ENCODE measurements at places on chromosomes 6 and 20.

- no peak for DNase-seq
Measured at GRCh38 chr20:18496042-18496441, 983 bp downstream of the RBBP9 start.

DNA sequence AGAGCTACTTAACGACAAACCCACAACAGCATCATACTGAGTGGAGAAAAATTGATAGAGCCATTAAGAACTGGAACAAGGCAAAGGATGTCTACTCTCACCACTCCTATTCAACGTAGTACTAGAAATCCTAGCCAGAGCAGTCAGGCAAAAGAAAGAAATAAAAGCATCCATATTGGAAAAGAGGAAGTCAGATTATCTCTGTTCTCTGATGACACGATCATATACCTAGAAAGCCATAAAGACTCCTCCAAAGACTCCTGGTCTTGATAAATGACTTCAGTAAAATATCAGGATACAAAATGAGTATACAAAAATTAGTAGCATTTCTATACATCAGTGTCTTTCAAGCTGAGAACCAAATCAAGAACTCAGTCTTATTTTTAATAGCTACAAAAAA, 17.0 kb upstream of the FHL5 start:
- DNase-seq = no peak

- DNase-seq = no peak
Measured at GRCh38 chr20:49915118-49915379, 280 bp downstream of the SPATA2 start.

DNA sequence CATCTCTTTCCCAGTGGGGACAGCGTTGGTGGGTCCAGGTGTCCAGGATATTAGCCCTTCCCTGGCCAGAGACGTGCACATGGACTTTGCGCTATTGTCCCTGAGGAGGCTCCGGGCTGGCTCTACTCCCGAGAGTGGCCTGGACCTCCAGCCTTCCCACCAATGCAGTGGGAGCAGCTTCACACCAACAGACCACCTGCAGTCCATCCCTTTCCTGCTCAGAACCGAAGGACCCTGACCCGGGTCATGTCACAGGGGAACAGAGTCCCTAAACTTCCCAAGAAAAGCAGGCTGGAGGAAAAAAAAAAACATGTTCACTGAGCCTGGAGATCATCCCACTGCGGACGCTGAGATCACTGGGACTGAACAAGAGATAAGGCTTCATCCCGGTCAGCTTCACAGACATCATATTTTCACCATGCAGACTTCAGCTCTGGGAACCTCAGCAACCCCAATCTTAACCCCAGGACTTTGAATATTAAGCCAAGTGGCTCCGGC, 18.3 kb downstream of the ZMYND8 start:
- DNase-seq = no peak

DNA sequence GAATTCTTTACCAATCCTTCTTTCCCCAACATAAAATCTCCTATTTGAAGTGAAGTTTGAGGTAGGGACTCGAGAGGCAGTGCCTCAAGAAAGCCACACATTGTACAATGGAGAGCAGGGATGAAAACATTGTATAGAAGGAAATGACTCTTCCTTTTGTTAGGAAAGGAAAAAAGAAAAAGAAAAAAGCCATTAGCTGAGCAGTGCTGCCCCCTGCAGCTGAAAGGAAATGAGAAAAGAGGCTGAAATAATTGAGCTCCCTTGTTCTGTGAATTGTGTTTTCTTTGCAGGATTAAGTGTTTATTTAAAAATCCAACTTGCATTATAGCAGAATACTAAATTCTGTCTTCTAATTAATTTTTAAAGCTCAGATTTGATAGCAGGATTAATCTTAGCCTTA, 162.9 kb upstream of the SASH1 start:
- peak; percentile 44 for DNase-seq

GRCh38 chr6:9365378-9365777, 930.0 kb upstream of the SLC35B3 start:
- DNase-seq = no peak

GRCh38 chr20:49519777-49520359, 37.4 kb upstream of the KCNB1 start:
- no peak for DNase-seq

DNA sequence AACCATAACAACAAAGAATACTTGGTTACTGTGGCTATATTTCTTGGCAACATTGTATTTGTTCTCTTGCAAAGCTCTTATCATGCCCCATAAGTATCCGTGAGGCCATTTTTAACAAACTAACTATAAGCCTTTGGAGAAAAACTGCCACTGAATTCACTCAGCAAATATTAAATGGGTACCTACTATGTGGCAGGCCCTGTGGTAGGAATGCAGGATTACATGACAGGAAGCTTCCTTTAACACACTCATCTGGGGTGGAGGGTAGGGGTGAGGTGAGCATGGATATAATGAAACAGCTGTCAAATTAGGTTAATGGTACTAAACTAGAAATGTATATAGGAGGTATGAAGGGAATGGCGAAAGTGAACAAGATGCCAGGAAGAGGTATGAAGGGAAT, 504.8 kb downstream of the MEI4 start:
- DNase-seq = no peak

DNA sequence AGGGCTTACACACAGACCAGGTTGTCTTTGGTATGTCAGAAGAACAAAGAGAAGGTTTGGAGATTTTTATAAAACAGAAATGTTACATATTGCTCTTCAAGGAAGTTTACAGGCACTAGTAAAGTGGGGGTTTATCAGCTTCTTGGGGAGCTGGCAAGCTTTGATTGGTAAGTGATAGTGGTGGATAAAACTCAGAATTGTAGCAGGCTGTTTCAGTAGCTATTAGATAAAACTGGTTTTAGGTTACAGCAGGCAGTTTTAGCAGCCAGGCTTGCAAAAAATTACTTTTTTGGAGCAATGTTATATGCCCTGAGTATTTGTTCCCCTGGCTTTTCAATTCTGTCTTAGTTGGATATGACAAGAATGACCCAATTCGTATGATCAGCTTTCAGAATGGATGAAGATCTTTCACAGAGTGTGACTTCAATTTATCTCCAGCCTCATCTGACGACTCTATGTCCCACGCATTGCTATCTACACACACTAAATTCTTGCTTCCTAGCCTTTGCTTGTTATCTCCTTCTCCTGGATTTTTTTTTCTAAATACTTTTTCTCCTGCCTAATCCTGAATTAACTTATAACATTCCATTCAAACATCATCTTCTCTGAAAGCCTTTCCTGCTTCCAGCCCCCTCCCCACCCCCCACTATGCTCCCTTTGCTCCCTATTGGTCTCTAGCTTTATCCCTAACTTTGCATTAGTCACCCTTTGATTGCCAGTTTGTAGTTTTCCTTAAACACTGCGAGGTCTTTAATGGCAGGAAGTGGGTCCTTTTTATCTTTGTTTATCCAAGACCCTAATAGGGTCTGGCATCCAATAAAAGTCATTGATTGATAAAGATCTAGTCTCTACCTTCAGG, 1.0 kb upstream of the TOMM34 start:
- peak; percentile 6 for DNase-seq

DNA sequence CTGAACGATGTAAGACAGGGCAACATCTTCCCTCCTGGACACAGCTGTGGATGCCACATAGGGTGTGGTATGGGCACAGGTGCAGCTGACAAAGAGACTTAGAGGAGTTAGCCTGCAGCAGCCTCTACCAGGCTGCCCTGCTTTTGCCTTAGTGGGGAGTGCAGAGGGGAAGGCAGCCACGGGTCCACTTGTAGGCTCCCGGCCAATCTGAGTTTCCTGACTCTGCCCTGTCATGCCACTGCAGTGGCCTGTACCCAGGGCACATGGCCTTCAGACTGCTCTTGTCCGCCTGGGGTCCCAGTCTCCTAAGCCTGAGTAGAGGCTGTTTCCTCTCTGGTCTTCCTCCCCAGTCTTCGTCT, 17.1 kb upstream of the CST9L start:
- DNase-seq = no peak

- no peak for DNase-seq
Measured at GRCh38 chr6:20370393-20370792, 31.3 kb upstream of the E2F3 start.

- DNase-seq = no peak
Measured at GRCh38 chr6:156449128-156449527, 328.1 kb upstream of the ARID1B start.

DNA sequence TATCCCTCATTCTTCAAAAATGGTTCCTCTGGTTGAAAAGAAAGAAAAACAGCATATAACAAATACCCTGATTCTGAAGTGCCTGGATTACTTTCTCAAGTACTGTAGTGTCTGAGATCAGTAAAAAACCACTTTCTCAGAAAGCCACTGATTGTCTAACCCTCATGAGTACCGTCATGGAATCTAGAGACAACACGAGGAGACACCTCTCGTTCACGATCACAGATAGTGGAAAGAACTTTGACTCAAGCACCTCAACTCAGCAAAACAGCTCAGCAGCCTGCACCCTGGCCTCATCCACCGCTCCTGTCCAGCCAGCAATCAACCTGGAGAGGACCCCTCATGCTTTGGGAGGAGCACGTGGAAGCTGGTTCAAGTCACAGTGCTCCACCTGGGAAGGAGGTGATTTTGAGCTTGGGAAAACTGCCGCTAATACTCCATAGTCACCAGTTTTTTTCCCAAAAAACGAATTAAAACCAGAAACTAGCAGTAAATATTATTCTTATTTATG, 1.0 kb downstream of the SCML4 start:
- no peak for DNase-seq

- DNase-seq = peak; percentile 66
Measured at GRCh38 chr20:37511610-37512275, 9.3 kb upstream of the NNAT start.

- DNase-seq = no peak
Measured at GRCh38 chr6:8174571-8174970, 72.2 kb upstream of the EEF1E1 start.

DNA sequence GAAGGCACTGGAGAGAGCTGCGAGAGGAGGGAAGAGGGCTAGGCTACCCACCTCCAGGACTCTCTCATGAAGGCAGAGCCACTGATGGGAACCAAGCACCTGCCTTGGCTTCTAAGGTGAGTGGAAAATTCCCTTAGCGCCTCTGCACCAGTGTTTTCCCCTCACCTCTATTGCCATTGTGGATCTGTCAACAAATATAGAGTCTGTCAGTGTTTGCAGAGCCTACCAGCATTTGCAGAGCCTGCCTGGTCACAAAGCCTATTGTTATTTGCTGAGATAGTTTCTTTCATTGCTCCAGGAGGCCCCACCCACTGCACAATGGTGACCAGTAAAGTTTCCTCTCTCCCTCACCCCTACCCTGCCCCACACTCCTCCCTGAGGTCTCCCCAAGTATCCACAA, 141.9 kb downstream of the MRPL14 start:
- DNase-seq = no peak

GRCh38 chr6:42374018-42374669, 77.6 kb downstream of the TRERF1 start:
- DNase-seq = peak; percentile 59

- no peak for DNase-seq
Measured at GRCh38 chr20:56032251-56032650, 26.9 kb upstream of the CBLN4 start.

DNA sequence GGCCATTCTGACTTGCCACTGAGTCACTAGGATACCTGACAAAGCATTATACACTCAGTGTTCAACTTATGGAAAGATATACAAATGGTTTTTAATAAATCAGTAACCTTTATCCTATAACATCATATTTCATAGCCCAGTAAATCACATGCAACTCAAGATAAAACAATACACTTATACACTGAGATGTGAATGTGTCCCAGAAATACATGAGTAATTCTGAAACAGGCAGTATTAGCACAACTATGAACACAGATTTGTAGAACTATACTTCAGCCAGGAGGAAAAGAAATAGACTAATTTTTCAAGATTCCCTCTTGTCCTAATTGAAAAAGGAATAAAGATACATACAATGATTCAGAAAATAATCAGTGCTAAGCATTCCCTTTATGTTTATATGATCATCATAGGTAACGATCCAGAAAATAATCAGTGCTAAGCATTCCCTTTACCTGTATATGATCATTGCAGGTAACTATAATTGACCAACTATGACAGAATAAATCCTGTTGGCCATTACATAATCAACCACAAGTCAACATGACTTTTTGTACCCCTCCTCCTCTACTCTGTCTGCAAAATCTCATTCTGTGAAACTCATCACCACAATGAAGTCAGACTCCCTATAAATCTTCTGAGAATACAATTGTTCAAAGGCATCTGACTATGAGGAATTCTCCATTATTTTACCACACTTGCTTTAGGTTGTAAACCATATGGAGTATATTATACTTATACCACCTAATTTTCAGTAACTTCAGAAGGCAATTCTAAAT, 30.3 kb downstream of the HACE1 start:
- no peak for DNase-seq

DNA sequence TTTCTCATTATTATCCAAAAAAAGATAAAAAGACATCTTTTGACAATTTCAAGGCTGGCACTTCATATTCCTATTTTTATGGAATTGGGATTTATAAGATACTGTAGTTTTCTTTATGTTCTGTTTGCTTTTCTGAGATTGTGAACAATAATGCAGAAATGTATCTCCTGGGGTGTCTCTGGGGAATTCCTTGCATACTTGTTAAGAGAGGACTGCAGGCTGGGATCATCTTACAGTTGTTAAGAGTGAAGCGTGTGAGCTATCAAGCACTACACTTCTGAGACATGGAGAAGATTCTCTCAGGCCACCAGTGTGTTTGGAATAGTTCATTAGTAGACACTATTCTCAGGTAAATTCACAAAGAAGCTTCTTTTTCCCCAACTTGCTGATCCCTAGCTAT, 963.3 kb upstream of the GJE1 start:
- no peak for DNase-seq

- DNase-seq = no peak
Measured at GRCh38 chr20:45971425-45971674, 653 bp downstream of the ZNF335 start.

- peak; percentile 25 for DNase-seq
Measured at GRCh38 chr6:163860287-163861081, 446.0 kb downstream of the QKI start.

DNA sequence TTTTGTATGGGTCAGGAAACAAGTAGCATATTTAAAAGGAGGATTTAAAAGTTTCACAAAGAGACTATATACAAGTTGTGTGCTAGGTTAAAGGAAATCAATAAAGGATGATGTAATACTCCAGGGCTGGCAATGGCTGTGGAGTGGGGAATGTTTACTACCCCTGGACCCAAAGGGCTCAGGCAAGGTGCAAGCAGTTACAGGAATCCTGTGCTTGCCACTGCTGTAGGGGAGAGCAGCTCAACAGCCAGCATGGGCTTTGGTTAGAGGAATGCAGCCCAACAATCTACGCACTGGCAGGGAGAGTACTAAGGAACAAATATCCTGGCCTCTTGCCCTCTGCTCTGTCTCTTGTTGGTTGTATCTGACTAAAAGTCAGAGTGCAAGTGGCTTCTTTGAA, 1642.2 kb downstream of the KHDRBS2 start:
- DNase-seq = no peak

GRCh38 chr20:13009682-13010406, 1.1 kb downstream of the SPTLC3 start:
- peak; percentile 86 for DNase-seq

Measured in HT1080 (cell line).